ENCODE measurements at places on chromosomes 12 and 14.

- no peak for DNase-seq
Observed at GRCh38 chr12:119153477-119154434, 25.0 kb upstream of the HSPB8 start.

DNA sequence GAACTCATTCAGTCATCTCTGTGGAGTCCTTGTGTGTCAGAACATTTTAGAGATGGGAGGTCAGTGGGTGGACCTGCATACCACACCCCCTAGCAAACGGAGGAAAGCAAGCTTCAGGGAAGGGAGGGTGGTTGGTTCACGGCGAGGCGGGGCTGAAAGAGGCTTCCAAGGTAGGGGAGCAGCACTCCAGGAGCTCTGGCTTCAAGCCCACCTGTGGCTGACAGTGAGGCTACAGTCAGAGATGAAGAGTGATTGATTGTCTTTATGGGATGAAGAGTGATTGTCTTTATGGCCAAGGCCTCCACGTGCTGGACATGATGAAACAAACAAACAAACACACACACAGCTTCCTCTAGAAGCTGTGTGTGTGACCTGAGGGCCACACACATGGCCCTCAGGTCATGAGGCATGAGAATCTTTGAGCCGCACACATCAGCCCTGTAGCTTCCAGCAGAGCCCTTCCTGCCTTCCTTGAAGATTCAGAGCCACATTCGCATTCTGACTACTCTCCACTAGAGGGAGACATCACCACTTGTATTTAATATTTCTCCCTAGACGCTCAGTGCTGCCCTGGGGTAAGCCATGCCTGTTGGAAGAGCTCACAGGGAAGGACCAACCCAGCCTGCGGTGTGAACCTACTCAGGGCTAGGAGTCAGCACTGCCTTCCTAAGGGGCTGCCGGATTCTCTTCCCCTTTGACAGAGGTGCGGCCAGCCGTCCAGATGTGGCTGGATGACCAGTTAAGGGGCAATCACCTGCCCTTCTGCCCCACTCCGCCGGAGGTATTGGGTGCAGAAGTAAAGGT, 54.4 kb upstream of the KCNA1 start:
- DNase-seq, result peak; percentile 40

GRCh38 chr14:85463512-85463911, 66.4 kb upstream of the FLRT2 start:
- no peak for DNase-seq

DNA sequence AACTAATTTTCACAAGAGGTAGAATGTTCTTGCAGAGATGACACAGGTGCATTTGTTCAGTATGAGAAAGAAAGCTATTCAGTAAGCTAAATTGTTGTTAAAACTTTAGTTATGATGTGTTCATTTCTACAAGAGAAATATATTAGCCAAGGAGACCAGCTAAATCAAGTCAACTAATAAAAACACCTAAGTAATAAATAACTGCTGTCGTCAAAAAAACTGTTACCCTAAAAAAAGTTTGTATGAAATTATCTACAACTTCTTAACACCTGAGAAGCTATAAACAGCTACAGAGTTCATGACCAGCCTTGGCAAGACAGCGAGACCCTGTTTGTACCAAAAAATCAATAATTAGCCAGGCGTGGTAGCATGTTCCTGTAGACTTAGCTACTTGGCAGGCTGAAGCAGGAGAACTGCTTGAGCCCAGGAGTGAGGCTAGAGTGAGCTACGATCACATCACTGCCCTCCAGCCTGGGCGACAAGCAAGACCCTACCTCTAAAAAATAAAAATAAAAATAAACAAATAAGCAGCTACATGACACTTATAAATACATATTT, 67.6 kb upstream of the AP4S1 start:
- no peak for DNase-seq

DNA sequence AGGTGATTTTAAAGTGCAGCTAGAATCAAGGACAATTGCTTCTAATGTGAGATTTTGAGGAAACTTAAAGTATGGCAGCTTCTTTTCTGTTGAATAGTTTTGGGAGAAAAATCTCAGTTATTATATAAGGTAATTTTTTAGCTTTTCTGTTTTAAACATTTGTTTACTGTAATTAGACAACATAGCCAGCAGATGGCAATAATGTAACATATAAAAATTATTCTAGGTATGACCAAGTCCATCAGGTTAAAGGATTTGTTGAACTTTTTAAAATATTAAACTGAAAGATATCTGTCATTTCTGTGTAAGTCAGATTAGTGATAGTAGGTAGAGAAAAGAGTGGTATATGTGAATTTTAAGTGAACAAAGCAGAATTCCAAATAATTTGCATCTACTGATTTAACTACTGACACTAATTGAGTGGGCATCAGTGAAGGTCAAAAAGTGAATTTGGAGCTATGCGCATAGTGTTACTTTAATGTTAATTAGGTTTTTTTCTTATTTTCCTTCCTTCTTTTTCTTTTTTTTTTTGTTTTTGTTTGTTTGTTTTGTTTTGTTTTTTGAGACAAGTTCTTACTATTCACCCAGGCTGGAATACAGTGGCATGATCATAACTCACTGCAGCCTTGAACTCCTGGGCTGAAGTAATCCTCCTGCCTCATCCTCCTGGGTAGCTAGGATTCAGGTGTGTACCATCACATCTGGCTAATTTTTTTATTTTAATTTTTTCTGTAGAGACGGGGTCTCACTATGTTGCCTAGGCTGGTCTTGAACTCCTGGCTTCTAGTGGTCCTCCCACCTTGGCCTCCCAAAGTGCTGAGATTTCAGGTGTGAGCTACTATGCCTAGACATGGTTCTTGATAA, 18.6 kb downstream of the PRORP start:
- no peak for DNase-seq

DNA sequence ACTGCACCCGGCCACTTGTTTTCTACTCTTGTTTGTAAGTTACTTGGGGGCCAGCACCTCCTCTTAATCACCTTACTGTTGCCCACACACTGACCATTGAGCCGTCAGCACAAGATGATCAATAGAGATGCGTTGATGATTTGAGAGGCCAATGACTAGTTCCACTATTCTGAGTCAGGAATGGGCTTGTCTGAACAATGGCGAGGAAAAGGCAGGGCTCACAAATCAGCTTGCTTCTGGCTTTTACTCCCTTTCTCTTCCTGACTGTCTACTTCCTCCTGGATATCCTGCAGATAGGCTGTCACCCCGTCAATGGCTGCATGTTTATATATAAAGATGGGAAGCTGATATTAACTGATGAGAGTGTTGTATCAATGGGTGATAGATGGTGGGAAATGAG, 29.1 kb upstream of the HDAC7 start:
- DNase-seq, result no peak

DNA sequence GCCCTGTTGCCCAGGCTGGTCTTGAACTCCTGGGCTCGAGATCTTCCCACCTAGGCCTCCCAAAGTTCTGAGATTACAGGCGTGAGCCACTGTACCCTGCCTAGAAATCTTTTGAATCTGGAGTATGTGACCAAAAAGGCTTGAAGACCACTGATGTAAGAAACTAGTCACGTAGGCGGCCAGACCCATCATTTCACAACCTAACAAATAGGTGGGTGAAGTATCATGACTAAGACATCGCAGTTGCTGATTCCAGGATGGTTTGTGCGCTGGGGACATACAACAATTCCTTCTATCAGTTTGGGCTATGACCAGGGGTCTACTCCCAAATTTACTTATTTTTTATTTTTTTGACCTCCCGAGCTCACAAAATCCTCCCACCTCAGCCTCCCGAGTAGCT, 11.8 kb upstream of the CDK2AP1 start:
- no peak for DNase-seq

DNA sequence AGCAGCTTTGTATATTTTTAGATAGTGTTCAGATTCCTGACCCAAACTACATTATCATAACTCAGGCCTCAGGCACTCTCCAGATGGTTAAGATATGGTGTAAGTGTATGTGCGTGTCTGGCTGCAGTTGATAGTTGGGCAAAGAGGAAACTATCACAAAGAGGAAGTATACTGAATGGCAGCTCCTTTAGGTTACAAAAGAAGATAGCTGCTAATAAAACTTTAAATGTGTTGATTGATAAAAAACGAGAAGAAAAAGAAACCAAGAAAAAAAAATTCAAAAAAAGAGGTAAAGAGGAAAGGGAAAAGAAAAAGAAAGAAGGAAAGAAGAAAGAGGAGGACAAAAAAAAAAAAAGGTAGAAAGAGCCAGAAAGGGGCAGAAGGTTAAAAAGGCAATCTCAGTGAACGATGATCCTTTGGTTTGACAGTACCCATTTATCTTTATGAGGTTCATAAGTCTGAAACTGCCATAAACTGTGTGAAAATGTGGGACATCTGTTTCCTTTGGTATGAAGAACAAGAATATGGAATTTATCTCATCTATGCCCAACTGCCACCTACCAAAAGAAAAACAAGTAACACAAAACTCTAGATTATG, 42.2 kb downstream of the TAOK3 start:
- no peak for DNase-seq

DNA sequence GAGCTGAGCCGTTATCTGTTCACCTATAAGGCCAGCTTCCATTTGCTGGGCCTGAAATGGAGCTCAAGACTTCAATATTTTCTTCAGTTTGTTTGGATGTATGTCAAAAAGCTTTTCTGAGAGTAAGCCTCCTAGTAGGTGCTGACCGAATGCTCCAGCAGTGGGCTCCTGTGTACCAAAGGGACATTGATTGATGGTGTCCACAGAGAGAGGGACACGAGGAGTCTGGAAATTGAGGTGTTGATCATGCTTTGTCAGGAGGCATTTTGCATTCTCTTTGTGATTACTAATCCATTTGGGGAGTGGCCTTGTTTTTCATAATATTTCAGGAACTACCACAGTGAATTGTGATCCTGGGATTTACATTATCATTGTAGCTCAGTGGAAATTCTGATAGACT, 107.7 kb upstream of the SLC38A2 start:
- DNase-seq, result no peak

DNA sequence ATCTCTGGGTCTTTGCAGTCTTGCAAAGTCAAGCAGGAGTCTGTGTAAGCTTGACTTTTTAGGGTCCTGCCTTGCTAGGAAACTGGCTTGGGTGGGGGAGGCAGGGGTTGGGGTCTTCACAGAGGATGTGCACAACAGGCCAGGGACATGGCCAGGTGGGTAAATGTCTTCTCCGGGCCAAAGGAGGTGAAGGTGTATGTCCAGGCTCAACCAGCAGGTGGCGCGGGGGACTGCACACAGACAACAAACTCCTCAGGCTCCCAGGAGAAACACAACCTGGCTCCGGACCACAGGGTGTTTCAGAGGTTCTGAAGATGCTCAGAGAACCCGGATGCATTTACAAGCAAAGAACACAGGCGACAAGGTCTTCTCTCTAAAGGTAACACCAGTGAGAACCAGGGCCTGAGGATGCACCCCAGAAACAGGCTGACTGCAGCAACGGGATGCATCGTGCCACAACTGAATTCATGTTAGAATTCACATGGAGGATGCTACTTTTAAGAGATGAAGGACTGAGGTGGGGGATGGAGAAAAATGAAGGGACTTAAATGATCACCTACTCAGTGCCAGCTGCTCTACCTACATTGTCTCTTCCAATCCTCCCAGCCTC, 56.0 kb downstream of the PLEKHG3 start:
- peak; percentile 91 for DNase-seq

DNA sequence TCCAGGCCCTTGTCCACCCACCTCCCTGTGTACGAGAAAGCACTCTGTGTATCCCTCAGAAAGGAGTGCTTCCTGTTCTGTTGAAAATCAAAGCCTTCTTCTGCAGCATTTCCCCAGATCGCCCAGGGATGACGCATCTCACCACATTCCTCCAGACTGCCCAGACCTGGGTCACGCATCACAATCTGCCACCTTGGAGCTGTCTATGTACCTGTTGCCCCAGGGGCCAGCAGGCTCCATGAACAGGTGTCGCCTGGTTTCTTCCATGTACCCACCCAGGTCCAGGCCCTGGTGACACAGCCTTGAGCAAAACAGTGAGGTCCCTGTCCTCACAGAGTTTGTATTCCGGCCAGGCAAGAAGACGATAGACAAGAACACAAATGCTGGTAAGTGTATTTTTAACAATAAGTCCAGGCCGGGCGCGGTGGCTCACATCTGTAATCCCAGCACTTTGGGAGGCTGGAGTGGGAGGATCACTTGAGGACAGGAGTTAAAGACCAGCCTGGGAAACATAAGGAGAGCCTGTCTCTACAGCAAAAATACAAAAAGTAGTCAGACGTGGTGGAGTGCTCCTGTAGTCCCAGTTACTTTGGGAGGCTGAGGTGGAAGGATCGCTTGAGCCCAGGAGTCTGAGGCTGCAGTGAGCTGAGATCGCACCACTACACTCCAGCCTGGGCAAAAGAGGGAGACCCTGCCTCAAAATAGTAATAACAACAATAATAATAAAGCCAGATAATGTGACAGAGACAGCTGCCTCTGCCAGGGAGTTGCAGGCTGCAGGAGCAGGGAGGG, 6.8 kb upstream of the PPP1R13B start:
- no peak for DNase-seq

DNA sequence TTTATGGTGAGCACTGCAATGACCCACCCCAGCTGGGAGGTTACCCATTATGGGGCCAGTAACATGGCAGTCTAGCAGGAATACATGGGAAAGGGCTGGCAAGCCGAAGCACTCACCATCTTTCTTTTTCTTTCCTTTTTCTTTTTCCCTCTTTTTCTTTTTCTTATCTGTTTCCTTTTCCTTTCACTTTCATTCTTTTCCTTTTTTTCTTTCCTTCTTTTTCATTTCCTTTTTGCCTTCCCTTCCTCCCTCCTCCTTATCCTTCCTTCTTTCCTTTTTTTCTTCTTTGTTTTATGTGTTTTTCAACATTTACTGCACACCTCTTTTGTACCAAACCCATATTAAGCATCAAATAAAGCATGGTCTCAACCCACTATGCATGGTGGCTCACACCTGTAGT, 501.1 kb downstream of the MED13L start:
- DNase-seq, result no peak

DNA sequence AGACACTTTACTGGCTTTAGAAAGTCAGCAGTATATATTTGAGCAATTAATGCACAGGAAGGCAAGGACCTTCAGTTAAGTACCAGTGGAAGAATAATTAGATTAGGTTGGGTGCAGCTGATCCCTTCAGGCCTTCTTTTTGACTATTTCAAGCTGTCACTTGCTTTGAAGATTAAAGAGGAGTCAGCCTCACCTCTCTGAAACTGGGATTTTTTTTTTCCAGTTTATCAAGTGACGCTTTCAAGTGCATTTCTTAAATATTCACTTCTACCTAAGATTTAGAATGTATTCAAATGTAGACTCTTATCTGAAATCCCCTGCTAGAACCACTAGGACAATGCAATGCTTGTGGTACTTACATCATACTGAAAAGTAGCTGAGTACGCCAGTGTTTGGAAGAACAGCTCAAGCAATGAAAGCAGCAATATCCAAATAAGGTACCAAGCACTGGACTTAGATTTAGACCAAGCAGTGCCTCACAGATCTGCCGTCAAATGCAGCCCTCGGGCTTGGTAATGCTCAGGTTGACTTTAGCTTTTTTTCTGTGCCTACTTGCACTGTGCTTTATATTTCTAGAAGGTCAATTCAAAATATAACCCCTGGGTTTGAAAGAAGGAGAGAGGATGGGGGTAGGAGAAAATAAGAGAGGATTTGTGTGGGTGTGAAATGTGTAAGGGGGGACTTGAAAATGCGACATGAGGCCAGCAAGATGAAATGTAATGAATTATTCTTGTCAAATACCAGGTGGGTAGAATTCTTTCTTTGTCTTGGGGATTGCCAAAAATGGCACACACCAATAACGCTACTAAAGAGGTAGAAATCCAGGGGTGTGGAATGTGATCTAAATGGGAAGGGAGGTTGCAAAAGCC, 3.7 kb upstream of the FERMT2 start:
- DNase-seq, result no peak

GRCh38 chr12:14153803-14154202, 172.4 kb upstream of the GRIN2B start:
- DNase-seq, result no peak
